Islet precursor cell (in vitro differentiated cells): ENCODE measurements at places on chromosomes 11 and 22.

DNA sequence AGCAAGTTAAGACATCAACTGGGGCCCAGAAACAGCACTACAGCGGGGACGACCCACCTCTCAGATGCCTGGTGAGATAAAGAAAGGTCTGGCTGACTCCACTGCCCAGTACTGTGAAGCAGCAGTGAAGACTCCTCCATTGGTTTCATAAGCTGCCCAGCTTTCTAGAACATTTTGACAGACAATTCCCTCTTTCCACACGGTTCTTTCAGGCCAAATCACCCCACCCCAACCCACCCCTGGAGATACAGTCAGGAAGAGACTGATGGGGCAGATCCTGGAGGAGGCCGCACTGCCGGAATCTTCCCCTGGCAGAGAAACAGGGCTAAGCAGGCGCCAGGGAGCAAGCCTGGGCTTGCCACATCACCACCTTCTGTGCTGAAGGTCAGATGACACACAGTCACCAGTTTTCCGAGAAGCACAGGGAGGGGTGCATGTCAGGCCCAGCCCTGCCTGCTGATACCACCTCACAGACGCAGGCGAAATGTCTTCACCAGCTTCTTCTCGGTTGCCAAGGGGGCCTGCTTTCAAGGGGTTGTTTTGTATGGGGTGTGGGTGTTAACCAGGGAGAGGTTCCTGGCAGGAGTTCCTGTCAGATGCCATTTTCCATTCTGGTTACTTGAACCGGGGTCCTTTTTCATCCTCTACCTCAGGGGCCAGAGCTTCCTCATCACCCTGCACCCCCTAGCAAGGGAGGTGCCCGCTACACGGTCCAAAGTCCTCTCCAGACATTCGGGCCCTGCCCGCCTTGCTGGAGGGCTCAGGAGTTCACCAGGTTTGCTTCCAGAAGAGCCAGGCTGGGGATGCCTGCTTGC, 1.4 kb upstream of the NEAT1 start:
- DNase-seq: peak; percentile 94

GRCh38 chr11:17794981-17795380, 60.4 kb downstream of the KCNC1 start:
- no peak for DNase-seq

DNA sequence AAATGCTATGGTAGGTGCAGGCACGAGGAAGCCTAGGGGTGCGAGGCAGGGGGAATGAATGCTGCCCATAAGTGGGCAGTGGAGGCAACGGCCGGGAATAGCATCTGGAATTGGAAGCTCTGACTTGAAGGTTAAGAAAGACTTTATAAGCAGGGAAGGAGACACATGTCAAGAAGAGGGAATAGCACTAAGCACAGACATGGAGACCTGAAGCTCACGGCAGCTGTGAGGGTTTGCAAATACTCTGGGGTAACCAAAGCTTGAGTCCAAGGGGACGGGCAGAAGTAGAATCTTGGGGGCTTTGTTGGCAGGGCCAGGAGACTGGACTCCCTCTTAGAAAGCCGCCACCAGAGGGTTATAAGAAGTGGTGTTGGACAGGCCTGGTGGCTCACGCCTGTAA, 112.6 kb downstream of the CEP164 start:
- no peak for DNase-seq

- DNase-seq: no peak
Observed at GRCh38 chr11:11981840-11982239, 26.6 kb downstream of the DKK3 start.

DNA sequence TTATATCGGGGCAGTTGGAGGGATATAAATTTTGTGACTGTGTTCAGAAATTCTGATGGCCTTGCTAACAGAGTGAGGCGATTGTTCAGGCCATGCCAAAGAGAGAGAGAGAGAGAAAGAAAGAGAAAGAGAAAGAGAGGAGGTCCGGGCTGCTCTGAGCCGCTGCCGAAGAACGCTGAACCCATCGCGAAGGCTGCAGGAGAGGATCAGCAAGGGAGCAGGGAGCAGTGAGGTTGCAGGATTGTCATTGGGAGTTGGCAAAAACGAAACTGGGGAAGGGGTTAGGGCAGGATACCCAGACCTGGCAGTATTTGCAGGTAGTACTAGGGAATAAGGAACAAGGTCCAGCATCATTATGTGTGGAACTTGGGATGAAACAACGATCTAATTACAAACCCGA, 537.1 kb downstream of the INSC start:
- no peak for DNase-seq

- no peak for DNase-seq
Observed at GRCh38 chr11:126357969-126358762, 2.7 kb downstream of the ST3GAL4 start.

- DNase-seq: no peak
Observed at GRCh38 chr11:57903011-57903410, 120.7 kb upstream of the OR9Q1 start.

DNA sequence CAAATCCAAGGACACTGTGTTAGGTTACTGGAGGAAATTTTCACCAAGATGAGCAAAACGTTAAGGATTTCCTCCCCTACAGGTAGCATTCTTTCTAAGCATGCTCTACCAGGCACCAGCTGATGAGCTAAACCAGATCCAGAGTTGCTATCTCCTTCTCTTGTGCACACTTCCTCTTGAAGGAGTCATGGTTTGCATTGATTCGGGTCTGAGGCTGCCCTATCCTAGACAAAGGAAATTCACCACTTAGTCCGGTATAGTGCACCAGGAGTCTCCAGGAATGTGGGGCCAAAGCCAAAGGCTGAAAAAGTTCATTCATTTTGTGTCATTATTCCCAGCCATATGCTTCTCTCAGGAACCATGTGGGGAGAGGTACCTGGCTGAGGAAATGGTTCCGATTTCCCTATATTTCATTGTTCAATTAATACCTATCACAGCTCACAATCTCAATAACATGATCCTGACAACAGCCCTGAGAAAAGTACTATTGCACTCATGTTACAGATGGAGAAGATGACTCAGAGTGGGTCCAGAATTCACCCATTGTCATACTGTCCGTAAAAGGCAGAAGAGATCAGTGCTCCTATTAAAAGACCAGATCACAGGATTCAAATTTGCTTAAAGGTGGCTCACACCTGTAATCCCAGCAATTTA, 39.1 kb downstream of the SLC35F2 start:
- peak; percentile 87 for DNase-seq

GRCh38 chr22:28977481-28977971, 84.1 kb downstream of the C22orf31 start:
- no peak for DNase-seq

DNA sequence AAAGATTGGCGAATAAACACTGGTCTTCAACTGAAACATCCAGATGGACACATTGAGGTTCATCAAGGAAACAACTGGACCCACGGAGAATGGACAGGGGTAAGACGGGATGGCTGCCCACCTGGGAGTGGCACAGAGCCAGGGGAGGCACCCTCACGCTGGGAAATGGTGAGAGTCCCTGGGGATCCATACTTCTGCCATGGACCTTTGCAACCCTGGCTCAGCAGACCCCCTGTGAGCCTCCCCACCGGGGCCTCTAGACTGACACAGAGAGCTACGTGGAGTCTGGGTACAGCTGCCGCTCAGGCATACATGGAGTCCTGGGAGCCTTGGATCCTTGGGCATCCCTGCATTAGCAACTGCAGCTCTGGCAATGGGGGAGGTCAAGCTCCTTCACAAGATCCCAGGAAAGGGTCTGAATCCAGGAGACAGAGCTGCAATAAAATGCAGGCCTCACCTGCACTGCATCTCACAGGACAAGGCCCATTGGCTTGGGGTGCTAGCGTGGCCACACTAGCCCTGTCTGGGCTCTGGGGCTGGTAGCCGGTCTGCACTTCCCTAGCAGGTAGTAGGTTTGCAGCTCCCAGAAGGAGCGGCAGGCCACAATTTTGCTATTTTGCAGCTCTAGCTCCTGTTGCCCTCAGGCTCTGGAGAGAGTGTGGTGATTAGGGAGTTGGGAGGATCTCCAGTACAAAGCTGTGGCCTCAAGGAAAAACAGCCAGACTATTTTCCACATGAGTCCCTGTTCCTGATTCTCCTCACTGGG, 496.4 kb upstream of the LRRC4C start:
- DNase-seq: peak; percentile 81
